ENCODE measurements at places on chromosomes 12 and 14. TPM values are rescaled to one million over a fixed set of nuclear protein-coding genes. Genes with fewer than 3 reads are reported as not detected.

Gene GLIPR1L1
- polyA plus RNA-seq, result not detected

Gene PTGER2
- 0.13 TPM for polyA plus RNA-seq

Gene RND1
- not detected for polyA plus RNA-seq

Gene PLCZ1
- polyA plus RNA-seq, result not detected

Gene PTGES3
- polyA plus RNA-seq, result 165 TPM

Gene YEATS4
- polyA plus RNA-seq, result 13.2 TPM

Gene C1QL4
- polyA plus RNA-seq, result not detected

Gene TMEM233
- polyA plus RNA-seq, result 78.3 TPM

DNA sequence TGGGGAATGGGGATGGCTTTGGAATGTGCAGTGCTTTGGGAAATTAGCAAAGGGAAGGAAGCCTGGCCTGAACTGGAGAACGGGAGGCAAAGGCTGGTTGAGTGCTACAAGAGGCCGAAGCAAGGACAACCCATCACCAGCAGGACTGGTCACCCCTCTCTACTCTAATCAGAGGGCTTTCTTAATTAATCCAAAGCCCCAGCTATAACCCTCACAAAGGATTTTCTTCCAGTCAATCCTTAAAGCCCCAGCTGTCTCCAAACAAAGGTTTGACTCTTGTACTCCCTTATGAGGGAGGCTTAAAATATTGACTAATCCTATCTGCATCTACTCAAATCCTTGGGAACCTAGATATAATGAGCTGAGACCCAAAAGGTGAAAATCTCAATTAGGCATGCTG, 256.3 kb downstream of the NTF3 start:
- no peak for DNase-seq

DNA sequence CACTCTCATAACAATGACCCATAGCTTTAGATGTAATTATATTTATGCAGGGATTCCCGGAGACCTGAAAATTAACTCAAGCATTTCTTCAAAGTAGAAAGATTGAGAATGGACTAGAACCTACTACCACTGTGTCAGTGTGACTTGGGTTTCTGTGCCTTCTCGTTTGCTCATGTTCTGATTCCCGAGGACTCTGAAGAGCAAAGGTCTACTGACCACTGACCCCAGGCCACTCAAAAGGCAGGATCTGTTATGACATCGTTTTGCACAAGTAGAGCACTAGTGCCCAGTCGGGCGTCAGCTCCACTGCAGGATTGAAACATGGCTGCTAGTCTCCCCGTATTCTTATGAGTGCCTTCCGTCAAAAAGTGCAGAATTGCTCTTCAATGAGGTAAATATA, 53.8 kb upstream of the DHRS4 start:
- no peak for DNase-seq

DNA sequence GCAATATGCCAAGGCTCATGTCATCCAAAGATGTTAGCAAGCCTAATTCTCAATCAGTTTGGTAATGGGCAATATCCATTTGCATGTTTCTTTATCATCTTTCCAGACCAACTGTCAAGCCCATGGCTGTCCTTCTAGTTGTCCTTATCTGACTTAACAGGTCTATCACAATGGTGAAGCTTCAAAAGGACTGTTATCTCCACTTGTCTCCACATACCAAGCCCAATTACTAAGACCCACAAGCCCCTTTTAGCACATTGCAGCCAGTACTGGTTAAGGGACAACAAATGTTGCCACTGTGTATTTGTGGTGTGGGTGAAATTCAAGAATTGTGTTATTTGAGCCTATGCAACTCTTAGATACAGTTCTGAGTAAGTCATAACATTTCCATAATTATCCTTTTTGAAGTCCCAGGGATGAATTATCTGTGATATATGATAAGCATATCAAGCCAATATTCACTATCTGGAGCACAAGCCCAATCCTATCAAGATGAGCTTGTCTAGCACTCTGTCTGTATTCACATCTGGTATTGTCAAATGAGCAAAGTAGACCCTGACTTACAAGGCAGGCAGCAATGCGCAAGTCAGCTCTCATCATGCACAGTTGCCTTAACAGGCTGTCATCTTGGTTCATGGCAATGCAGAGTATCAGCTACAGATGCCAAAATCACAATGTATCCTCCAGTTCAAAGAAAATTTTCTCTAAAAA, 19.3 kb upstream of the ST8SIA1 start:
- DNase-seq, result no peak

- DNase-seq, result no peak
These were observed 28.3 kb upstream of the CMKLR1 start for GRCh38 chr12:108367436-108367835.

- DNase-seq, result no peak
These were observed 56.7 kb upstream of the NR2C1 start for GRCh38 chr12:95130096-95130495.

GRCh38 chr12:46218322-46219095, 50.3 kb downstream of the SLC38A1 start:
- DNase-seq, result no peak

DNA sequence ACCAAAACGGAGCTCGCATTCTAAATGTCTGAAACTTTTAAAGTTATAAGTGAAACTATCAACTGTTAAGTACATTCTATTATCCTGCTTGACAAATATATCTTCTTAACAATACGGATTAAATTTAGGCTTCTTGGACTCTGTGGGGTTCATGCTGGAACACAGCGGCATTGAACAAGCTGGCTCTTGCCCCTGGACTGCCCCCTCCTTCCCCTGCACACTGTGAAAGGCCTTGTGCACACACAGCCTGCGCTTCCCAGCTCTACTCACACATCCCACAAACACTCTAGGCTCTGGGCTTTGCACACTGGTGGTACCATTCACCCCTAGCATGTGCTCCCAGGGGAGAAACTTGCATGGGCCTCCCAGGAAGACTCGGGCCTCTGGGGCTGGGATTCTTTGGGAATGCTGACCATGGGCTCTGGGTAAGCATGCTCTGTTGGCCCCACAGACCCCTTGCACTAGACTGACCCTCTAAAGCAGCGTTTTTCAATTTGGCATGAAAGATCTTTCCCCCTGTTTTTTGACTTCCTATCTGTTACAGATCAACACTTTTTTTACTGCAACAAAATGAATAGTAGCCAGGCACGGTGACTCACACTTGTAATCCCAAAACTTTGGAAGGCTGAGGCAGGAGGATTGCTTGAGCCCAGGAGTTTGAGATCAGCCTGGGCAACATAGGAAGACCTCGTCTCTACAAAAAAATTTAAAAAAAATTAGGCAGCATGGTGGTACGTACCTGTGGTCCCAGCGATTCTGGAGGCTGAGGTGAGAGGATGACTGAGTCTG, 96.2 kb upstream of the CPM start:
- DNase-seq, result no peak

DNA sequence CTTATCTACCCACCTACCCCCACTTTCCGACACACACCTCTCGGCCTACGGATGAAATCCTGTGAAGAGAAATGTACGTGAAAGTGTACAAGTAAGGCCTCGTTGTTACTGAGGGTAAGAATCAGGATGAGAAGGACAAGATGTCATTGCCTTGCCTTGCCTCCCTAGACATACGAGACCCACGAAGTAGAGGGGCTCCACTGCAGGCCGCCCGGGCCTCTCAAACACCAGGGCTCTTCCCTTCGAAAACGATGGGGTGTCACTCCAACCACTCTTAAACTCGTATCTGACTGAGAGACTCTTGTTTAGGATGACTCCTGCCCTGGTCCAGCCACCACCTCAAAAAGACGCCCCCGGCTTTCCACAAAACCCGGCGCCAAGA, 498 bp downstream of the RACGAP1 start:
- DNase-seq, result no peak

- no peak for DNase-seq
These were observed 32.5 kb upstream of the PLEKHG6 start for GRCh38 chr12:6277982-6278438.

- DNase-seq, result no peak
These were observed 3.4 kb upstream of the MYRFL start for GRCh38 chr12:69821456-69822159.

DNA sequence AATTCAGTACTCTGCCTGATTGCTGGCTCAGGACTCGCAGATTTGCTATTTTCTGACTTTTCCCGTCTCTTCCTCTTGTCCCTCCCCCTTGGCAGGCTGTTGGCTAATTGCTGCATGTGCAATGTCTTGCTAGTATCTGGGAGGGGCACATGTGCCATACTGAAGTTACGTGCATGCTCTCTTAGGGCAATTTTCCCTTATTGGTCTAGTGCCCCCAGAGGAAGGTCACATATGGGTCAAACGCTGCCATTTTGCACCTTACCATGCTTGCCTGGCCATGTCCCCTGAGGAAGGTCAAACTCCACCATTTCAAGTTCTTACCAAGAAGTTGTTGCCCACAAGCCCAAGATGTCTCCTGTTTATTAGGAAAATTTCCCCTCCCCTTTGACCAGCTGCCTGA, 13.9 kb upstream of the ERC1 start:
- DNase-seq, result no peak

DNA sequence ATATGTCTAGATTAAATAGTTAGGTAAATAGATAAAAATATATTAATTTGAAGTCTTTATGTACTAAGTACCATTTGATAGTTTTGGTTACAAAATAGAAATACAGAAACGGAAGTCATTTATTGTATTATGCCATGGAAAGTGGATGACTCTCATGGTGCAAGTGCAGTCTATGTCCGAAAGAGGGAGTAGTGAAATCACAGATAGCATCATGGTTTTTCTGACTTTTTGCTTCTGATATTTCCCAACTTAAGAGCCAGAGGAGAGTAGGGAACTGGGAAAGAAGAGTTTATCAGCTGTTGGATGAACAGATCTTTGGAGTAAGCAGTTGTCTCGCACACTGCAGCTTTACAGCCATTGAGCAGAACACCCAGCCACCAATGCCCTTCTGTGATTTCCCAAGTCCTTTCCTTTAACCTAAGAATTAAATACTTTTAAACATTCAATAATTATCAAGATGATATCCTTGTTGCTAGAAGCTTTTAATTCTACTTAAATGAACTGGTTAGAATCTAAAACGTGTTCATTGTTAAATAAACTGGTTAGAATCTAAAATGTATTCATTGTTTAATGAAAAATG, 18.4 kb upstream of the SRGAP1 start:
- DNase-seq, result no peak

DNA sequence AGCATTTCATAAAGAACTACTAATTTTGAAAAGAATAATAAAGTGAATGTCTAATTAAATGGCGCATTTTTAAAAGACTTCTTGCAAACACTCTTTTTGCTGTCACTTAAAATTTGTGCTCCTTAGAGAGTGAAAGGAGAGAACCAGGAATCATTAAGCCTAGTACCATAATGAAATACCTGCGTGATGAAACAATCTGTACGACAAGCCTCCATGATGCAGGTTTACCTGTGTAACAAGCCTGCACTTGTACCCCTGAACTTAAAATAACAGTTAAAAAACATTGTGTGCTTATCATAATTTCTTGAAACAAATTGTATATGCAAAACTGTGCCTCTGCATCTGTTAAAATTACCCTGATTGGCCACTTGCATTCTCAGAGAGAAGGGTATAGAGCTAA, 108.1 kb downstream of the MGAT4C start:
- DNase-seq, result no peak

DNA sequence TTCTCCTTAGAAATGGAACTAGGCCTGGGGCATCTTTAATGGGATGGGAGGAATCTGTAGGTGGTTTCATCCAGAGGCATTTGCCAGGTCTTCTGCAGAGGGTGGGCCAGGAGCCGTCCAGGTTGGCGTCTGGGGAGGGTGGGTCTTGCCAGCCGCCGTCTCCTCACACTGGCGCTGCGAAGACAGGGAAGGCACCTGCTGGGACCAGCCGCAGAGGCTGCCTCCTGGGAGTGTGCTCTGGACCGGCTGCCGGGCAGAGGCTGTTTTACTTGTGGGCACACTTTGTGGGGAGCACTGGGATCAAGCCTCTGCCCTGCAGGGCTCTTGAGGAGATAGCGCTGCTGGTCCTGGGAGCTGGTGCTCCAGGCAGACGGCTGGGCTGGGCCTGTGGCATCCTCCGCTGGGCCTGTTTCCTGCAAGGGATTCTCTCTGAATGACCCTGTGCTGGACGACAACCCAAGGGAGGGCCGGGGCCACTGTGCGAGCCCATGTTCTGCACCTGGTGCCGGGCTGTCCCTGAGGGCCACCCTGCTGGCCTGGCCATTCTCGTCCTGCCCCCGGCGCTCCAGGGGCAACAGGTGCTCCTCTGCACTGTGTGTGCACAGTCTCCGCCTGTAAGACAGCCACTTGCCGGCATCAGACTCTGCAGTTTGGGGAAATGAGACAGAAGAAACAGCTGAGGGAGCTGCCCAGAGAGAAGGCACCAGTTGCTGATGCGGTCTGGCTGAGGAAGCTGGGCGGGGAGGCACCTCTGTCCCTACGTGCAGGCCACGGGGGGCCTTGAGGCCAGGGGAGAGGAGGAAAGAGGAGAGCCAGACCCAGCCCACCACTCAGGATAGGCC, 10.0 kb upstream of the TEX22 start:
- no peak for DNase-seq

GRCh38 chr12:32139064-32139421, 32.4 kb downstream of the BICD1 start:
- DNase-seq, result no peak

- no peak for DNase-seq
These were observed 1.1 kb downstream of the CLMN start for GRCh38 chr14:95318399-95319311.

GRCh38 chr12:524167-524951, 64.6 kb downstream of the B4GALNT3 start:
- DNase-seq, result no peak

- no peak for DNase-seq
These were observed 39.2 kb downstream of the LTBP2 start for GRCh38 chr14:74572726-74573301.
